ENCODE measurements at places on chromosomes 13 and 19.

DNA sequence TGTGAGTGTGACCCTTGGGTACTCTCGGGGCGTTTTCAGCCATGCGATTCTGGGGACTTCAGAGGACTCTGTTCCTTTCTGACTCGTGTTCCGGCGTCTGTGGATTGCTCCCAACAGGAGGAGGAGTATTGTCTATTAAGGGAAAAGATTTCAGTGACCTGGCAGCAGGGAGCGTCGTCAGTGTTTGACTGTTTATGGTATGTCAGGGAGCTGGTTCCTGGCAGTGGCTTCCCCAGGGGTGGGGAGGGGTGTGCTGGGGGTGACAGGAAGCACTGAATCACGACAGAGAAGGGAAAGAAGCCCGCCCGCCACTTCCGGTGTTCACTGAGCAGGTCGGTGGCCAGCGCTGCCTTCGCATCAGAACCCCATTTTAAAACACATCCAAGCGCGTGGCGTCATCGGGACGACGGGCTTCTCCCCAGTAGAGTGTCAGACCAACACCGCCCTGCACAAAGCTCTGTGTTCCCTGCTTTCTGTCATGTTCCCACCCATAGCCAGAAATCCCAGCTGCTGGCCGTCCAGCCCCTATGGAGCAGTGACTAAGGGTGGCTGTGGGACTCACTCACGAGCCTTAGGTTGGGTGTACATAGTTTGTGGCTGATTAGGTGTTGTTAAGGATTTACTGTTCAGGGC is 33.8 kb downstream of the COL4A2 start:
- DNase-seq = no peak

GRCh38 chr19:18023622-18024251 is 15.8 kb downstream of the ARRDC2 start:
- DNase-seq = no peak

DNA sequence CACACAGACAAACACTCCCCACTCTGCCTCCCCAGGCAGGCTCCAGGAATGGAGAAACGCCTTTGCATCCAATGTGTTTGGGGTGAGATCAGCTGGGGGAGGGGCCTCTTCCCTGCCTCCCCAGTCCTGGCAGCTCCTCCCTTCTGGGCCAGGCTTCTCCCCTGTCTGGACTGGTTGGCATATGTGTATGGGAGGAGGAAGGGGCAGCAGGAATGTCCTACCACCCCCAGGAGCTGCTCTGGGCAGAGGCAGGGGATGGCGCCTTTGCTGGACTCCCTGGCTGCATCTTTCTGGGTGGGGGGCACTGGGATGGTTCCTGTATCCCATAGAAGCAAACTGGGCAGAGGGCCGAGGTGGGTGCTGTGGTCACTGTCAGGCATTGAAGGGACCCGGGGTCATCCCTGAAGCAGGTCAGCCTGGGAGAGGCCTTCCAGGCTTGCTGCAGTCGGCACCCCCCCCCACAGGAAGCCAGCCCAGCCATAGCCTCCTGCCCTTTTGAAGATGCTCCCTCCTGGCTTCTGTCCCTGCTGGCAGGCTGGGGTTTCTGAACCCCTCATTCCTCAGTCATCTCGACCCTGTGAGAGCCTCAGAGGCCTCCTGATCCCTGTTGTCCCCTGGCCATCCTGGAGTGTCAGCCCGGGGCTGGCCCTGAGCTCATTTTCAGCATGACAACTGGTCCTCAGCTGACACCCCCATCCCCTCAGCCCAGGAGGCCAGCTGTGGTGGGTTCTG is 21.2 kb upstream of the SLC7A10 start:
- DNase-seq = no peak

DNA sequence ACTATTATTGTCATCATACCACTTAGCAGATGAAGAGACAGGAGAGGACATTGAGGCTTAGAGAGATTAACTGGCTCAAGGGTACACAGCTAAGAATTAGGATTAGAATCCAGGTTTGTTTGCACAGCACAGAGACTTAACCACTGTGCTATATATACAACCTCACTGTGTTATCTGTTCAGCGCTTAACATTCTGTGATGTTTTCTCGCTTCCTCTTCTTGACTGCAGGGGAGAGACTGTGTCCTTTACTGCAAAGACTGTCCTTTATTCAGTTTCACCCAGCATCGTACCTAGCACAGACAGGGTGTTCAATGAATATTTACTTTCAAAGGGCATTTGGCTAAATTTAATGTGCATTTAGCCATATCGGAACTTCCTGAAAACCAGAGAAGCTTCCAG is 54.9 kb upstream of the PCDH8 start:
- no peak for DNase-seq

- DNase-seq = no peak
Observed at GRCh38 chr19:29371251-29372090, 154.3 kb upstream of the VSTM2B start.

DNA sequence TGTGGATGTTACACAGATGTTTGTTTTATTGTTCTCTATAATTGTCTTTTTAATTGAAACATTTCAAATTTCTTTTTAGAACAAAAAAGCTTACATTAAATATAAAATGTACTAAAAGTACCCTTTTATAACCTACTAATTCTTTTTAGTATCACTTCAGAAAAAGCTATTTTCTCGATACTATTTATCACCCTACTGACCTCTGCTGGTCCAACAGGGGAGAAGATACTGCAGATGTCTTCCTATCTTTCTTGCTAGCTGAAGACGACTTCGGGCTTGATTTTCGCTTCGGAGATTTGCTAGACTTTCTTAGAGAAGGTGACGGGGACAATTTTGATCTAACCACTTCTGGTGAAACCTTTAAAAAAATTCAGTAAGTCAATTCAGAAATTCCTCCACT is 42.4 kb downstream of the ZC3H13 start:
- DNase-seq = no peak

DNA sequence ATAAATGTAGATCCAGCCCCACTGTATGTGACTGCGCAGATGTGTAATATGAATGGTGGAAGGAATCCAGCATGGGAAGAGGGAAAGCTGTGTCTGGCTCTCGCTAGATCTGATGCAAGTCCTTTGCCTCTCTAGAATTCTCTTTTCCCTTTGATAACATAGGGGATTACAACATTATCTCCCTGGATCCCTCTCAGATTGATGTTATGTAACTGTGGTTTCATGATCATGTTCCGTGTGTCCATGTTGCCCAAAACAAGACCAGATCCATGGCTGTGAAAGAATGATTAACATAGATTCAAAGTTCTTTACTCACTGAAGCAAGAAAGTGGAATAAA is 184.0 kb upstream of the UBL3 start:
- no peak for DNase-seq

DNA sequence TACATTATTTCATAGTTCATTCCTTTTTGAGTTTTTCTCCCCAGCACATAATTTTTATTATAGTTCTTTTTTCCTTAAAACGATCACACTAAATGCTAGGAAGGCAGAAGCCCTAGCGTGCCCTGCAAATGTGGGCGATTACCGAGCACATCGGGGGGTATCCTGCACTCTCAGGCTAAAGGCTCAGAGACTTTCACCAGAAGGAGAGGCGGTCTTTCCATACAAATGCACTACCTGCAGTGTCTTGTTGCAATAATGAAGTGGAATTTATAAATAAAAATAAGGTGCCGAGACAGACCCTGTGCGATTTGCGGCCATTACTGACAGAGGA is 29.3 kb upstream of the SPACA7 start:
- no peak for DNase-seq

GRCh38 chr19:45793876-45794275 is 1.2 kb upstream of the DMWD start:
- no peak for DNase-seq

DNA sequence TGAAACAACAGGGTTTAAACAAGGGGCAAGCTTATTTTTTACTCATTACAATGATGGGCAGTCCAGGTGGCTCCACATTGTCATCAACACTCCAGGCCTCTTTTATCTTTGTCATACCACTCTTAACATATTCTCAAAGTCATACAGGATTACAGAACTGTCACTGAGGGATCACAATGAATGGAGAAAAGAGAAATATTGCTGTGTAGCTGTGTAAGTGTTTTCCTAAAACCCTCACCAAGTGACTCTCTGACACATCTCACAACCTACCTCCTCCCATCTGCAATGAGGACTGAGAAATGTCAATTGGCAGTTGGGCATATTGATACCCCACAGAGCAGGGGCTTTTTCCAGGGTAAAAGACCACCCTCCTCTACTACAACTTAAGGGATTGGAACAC is 562.1 kb downstream of the TBC1D4 start:
- DNase-seq = no peak

DNA sequence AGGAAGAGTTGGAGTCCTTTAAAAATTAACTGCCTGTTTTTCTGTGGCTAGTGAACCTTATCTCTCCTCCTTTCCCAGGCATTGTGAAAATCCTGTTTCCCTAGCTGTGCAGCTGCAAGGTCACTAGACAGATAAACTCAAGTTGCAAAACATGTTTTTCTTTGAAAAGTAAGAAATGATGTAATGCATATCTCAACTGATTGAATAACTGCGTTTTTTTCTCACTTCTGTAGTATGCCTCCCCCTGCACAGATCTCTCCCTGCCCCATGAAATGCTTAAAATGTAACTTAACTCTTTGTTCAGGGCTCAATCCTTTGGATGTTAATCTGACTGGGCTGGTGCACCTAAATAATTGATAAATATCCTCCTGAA is 27.7 kb upstream of the CYSLTR2 start:
- DNase-seq = no peak

GRCh38 chr19:44642377-44642776 is 1.3 kb upstream of the PVR start:
- DNase-seq = no peak

GRCh38 chr19:16134510-16134909 is 9.0 kb upstream of the HSH2D start:
- no peak for DNase-seq

GRCh38 chr13:91813253-91813652 is 414.8 kb downstream of the GPC5 start:
- no peak for DNase-seq

GRCh38 chr19:18895824-18896341 is at the start of gene CERS1:
Gene CERS1 (minus strand): TSS chr19:18896158. CDS start chr19:18896072, 86 bp downstream.
- DNase-seq = no peak

- no peak for DNase-seq
Observed at GRCh38 chr19:2782329-2782935, 641 bp downstream of the SGTA start.

- DNase-seq = no peak
Observed at GRCh38 chr13:44271031-44271455, 102.6 kb upstream of the SERP2 start.

DNA sequence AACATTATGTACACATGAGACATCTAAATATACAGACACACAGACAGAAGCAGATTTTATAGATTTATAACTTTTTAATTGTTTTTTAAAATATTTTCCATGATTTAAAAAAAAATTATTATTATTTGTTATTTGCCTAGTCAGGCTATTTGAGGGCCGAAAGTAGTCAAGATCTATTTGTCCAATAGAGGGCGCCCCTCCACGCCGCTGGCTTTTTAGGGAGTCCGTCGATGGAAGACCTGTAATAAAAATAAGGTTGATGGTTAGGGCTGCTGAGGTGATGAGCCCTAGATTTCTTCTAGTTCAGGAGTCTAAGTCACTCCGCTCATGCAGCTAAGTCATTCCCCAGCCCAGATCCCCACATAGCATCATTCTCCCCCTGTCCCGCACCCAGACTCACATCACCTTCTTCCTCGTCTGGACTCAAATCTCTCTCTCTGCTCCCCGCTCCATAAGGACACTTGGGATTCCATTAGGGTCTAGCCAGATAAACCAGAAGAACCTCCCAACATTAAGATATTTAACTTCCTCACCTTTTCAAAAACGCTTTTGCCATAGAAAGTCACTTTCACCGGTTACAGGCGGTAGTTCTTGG is 33.9 kb upstream of the CEACAM21 start:
- DNase-seq = no peak

DNA sequence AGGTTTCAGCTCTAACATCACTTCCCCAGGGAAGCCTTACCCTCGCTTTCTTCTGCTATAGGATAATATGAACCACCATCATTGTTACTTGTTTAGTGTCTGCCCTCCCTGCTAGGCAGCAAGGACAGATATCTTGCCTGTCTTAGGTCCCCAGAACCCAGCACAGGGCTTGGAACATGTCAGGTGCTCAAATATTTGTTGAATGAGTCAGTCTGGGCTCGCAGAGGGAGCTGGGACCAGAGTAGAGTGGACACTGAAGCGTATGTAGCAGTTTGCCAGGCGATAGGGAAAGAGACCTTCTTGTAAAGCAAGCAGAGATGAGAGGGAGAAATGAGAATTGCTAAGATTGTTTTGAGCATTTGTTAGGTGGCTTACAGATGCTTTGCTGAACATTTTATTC is 11.7 kb downstream of the BCKDHA start:
- no peak for DNase-seq

DNA sequence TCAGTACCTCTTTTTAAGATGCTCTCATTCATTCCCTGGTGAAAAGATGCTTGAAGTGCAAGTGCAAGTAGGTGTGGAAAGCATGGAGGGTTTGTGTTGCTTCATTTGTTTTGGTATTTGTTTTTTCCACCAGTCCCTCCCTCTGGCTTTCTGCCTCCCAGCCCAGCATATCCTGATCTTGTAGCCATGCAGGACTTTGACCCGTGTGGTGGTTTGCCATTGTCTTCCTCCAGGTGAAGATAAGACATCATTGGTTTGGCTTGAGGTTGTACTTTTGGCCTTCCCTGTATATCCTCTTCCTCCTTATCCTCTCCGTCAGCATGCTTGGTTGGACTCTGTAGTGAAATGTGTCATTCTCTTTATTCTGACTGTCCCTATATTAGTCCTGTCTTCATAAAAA is 9.1 kb downstream of the SPINT2 start:
- DNase-seq = no peak

DNA sequence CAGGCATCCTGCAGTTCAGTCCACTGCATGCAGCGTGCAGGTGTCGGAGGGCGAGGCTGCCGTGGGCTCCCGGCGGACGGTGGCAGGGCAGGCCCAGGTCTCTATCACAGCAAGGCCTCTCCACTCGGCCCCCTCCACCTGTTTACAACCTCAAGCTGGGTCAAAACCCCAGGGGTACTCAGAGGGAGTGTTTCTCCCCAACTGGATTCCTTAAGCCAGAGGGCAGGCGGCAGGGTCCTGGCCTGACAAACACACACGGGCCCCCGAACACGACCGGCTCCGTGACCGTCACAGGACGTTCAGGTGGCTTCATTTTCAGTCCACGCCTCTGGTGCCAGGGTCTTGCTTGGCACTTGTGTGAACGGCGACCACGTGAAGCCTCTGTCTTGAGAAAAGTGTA is 23.5 kb downstream of the RASA3 start:
- DNase-seq = no peak

DNA sequence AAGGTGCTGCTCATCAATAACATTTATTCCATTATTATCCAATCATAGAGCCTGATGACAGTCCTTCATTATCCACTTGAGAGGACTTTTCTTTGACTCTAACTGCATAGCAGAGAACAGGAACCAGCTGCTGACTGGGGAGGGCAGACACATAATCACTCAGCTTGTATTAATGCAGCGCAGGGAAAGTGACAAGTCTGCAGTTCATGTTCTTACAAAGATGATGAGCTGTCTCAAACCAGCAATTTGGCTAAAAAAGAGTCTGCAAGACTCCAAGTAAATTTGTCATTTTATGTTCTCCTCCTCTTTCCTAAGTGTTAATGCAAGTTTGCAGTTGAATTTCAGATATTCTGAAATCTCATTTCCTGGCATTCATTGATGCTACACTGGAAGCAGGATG is 40.0 kb upstream of the CBY2 start:
- DNase-seq = no peak

Data from AG04449 (cell line).